ENCODE measurements at places on chromosomes 6 and 20.

GRCh38 chr6:14059791-14060436 lies 57.7 kb upstream of the CD83 start:
- no peak for DNase-seq

- DNase-seq, result no peak
Measured at GRCh38 chr6:75201901-75202672, 3.8 kb downstream of the COL12A1 start.

- no peak for DNase-seq
Measured at GRCh38 chr6:38982470-38982869, 66.1 kb upstream of the GLP1R start.

DNA sequence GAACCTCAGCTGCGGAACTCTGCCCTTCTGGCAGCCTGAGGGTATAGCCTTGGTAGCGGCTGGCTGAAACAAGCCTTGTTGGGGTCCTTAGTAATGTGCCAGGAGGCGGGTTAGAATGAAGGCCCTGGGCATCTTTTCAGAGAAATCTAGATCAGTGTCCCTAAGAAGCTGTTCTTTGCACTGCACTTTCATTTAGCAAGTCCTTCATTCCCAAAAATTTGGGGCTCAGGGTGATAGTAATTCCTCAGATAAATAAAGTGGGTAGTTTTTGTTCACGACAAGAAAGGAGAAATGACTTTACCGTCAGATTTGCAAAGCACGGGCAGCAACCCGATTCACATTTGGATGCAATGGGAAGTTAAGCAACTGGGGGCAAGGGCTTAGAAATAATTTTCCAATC lies 3.2 kb downstream of the INSM1 start:
- DNase-seq, result no peak

GRCh38 chr6:11876934-11877433 lies 98.4 kb upstream of the ADTRP start:
- no peak for DNase-seq

- no peak for DNase-seq
Measured at GRCh38 chr6:166809721-166810120, 146.6 kb downstream of the RNASET2 start.

GRCh38 chr20:49245921-49246740 lies 26.9 kb downstream of the DDX27 start:
- DNase-seq, result no peak

GRCh38 chr6:14305131-14305530 lies 187.6 kb downstream of the CD83 start:
- no peak for DNase-seq

- no peak for DNase-seq
Measured at GRCh38 chr6:54910921-54911320, 64.3 kb downstream of the FAM83B start.

DNA sequence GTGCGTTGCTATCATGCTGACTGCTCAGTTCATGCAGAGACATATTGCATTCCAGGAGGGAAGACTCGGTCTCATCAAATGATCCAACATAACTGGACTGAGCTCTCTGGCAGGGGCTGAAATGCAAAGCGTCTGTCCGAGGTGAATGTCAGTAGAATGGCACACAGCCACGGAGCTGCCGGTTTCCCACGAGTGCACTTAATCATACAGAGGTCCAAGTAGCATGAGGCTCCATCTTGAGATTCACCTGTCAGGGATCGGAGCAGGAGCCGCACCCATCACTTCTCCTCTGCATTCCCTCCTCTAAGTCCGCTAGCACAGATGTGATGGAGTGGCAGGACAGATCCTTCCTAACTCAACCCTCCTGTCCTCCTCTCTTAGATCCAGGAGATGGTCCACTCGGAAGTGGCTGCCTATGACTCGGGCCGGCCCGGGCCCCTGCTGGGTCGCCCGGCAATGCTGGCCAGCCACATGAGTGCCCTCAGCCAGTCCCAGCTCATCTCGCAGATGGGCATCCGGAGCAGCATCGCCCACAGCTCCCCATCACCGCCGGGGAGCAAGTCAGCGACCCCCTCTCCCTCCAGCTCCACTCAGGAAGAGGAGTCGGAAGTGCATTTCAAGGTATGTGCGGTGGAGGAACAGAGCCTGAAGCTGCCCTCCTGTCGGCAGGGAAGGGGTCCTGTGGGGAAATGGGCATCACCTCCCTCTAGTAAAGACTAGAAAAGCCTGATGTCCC lies 135.9 kb downstream of the JPH2 start:
- DNase-seq, result no peak

GRCh38 chr6:11810039-11810541 lies 31.5 kb upstream of the ADTRP start:
- DNase-seq, result no peak

DNA sequence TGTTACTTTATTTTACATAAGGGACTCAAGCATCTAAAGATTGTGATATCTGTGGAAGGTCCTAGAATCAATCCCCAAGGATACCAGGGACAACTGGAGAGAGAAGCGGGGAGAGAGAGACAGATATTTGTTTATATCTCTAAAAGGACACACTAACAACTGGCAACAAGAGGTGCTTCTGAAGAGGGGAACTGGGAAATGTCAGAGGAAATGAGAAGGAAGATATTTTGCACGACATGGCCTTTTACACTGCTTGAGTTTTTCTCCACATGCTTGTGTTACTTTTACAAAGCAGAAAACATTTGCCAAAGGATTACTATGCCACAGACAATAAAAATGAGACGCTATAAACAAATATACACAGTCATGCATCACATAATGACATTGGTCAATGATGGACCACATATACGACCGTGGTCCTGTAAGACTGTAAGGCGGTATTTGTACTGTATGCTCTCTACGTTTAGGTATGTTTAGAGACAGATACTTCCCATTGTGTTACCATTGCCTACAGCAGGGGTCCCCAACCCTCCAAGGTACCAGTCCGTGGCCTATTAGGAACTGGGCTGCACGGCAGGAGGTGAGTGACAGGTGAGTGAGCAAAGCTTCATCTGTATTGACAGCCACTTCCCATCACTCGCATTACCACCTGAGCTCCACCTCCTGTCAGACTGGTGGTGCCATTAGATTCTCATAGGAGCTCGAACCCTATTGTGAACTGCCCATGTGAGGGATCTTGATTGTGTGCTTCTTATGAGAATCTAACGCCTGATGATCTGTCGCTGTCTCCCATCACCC lies 64.6 kb upstream of the PTPN1 start:
- no peak for DNase-seq

GRCh38 chr6:63391203-63391970 lies 71.6 kb upstream of the LGSN start:
- no peak for DNase-seq

DNA sequence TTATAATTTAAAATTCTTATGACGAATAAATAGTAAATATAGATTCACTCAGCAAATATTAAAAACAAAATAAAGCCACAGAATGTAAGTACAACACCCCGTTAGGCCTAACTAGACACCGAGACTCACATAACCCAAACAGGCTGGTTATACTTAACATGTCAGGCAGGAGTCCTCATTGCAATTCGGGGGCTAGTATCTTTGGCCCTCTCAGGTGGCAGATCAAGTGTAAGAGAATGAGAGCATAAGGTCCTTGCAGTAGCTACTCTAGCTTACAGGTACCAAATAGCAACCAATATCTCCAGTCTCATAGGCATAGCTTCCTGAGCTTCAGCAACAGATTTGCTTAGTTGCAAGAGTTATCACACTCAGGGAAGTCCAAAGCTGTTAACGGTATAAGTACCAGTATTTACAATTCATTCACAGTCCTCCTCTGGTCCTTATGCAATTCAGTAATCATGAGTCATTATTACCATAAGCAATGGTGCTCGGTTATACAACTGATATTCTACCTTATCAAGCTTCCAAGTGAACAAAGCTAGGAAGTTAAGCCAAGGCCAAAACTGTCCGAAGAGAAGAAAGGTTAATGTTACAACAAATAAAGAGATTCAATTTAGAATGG lies 20.1 kb downstream of the REV3L start:
- no peak for DNase-seq

DNA sequence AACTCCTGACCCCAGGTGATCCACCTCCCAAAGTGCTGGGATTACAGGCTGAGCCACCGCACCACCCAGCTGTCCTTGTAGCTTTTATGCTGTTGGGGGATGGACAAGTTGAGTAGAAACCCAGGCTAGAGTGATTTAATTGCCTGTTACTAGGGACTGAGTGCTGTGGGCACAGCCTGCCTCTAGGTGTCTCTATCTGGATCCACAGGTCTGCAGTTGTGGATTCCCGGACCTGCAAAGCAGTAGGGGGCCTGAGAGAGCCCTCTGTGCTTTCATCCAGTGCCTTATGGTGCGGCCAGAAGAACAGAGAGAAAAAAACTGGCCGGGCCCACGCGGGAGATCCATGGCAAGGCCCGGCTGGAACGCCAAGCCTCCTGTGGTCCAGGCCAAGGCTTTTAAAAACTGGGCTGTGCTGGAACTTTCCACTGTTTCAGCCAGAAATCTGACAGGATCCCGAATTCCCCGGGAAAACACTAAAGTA lies 5.2 kb downstream of the SIRPA start:
- DNase-seq, result no peak

DNA sequence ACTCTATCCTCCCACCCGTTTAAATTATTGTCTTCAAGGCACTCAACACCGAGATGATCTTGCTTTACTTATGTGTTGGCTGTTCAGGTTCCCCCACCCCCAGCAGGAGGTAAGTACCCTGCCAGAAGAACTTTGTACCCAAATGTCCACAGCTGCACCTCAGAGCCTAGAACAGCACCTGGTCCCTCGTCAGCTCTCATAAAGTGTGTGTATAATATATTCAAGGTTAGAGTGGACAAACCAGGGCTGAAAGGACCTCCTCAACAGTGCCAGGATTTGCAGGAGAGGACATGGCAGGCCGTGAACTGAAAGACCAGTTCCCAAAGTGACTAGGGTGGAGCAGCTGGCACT lies 5.9 kb upstream of the CPXM1 start:
- DNase-seq, result no peak

GRCh38 chr6:44255871-44256774 lies 1.2 kb downstream of the SLC35B2 start:
- no peak for DNase-seq

- no peak for DNase-seq
Measured at GRCh38 chr6:95935736-95936135, 80.0 kb upstream of the FUT9 start.

- no peak for DNase-seq
Measured at GRCh38 chr6:112044196-112044595, 9.7 kb upstream of the CCN6 start.

GRCh38 chr20:53658322-53658721 lies 64.7 kb upstream of the ZNF217 start:
- no peak for DNase-seq

- no peak for DNase-seq
Measured at GRCh38 chr20:50561379-50562078, 51.3 kb downstream of the PTPN1 start.

GRCh38 chr6:119195848-119196247 lies 117.4 kb upstream of the FAM184A start:
- DNase-seq, result no peak

- DNase-seq, result no peak
Measured at GRCh38 chr20:44850272-44850671, 35.2 kb upstream of the YWHAB start.

- DNase-seq, result no peak
Measured at GRCh38 chr6:130222775-130223174, at the start of gene SAMD3. Gene SAMD3 (minus strand): TSS chr6:130222951. CDS start chr6:130215273, 7,678 bp downstream.

GRCh38 chr20:18018100-18018499 lies 39.6 kb downstream of the OVOL2 start:
- no peak for DNase-seq

- DNase-seq, result no peak
Measured at GRCh38 chr6:85580118-85580877, 13.4 kb downstream of the SNX14 start.

- no peak for DNase-seq
Measured at GRCh38 chr6:164898412-164898811, 411.0 kb downstream of the C6orf118 start.

- DNase-seq, result no peak
Measured at GRCh38 chr6:91352878-91353277, 766.0 kb upstream of the MAP3K7 start.

DNA sequence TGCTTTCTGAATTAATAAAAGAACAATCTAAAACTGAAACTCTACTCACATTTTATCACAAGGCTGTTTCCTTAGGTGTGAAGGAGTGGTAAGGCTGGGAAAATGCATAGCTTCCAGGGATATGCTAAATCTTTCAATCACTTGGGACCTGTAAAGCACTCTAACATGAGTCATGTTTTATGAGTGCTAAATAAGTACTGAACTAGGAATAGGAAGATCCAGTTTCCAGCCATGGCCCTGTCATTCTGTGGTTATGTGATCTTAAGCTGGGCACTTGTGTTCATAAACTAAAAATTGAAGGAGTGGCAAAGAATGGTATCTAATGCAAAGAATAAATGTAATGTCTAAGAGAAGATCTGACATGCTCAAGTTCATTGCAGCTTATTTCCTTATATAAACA lies 6.1 kb upstream of the TMEM200A start:
- no peak for DNase-seq

- DNase-seq, result no peak
Measured at GRCh38 chr20:50195524-50196120, 5.0 kb downstream of the CEBPB start.

DNA sequence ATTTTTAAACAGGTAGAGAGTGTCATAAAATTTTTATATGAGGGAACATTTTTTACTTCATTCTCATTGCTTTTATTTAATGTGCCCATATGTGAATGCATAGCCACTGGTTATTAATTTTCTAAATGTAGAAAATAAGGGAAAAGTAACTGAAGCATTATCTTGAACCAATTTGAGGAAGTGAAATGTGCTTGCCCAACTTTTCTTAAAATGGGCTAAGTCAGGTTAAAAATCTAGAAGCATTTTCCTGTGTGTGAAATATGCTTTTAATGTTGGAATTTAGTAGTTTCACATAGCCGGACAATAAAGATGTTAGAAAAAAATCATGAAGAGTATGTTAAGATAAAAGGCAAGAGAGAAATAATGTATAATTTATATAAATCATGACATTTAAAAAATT lies 3.8 kb downstream of the SEC23B start:
- DNase-seq, result no peak

DNA sequence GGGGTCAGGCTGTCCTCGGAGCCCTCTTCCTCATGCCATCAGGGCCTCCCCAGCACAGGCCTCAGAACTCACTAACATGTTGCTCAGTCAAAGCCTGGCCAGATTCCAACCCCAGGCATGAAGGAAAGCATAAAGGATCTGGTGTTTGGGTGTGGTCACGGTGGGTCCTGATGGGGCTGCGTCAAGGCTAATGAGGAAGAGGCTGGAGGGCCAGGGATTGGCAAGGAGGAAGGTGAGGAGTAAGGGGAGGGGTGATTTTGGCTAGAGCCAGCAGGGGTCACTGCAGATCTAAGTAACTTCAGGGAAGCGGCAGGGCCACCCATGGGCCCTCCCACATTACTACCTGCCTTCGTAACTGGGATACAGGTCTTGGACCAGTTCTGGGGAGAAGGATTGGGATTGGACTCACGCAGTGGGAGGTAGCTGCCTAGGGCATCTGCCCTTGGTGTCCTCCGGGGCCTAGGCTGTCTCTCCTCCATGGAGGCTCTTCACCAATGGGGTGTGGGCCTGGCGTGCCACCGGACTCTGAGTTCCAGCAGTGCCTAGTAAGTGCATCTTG lies 36.2 kb upstream of the MRPS18A start:
- no peak for DNase-seq

- DNase-seq, result no peak
Measured at GRCh38 chr20:61331543-61331942, 79.5 kb downstream of the CDH4 start.
